ENCODE measurements at places on chromosomes 2 and 18.

GRCh38 chr18:10926621-10927161 lies 222.7 kb downstream of the PIEZO2 start:
- DNase-seq, result no peak

DNA sequence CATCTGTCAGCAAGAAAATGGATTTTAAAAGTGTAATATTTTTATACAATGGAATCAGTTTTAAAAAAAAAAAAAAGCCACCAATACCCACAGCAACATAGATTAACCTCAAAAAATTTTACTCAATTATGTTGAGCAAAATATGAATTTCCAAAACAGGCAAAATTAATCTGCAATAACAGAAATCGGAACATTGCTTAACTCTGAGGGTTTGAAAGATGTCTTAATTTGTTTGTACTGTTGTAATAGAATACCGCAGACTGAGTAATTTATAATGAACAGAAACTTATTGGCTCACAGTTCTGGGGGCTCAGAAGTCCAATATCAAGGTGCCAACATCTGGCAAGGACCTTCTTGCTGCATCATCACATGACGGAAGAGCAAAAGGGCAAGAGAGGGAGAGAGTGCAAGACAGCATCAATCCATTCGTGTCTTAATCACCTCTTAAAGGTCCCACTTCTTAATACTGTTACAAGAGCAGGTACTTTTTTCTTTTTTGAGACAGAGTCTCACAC lies 31.8 kb upstream of the TNFAIP6 start:
- DNase-seq, result no peak

DNA sequence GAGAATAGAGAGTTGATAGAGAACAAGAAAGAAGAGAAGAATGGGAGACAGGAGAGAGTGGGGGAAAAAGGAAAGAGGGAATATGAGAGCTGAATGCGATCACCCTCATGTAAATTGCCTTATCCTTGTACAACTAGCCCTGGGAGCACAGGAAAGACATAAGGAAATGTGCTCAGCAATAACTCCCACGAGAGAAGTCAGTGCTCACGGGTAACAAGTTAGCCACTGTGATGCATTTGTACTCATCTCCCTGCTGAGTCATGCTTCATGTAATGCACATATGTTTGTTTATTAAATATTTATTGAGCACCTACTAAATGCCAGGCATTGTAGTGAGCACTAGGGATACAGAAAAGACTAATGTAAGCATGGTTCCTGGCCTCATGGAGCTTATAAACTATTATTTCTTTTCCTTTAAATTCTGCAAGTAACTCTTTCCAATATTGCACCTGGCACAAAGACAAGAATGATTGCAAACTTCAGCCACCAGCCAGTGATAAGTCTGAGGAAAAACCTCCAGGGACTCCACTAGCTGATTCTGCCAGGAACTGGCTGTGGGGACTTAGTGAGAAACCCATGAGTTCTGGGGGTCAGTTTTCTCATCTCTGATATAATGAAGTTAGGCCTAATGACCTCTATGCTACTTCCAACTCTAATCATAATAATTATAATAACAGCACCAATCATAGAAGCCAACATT lies 124.1 kb downstream of the LNPK start:
- no peak for DNase-seq

DNA sequence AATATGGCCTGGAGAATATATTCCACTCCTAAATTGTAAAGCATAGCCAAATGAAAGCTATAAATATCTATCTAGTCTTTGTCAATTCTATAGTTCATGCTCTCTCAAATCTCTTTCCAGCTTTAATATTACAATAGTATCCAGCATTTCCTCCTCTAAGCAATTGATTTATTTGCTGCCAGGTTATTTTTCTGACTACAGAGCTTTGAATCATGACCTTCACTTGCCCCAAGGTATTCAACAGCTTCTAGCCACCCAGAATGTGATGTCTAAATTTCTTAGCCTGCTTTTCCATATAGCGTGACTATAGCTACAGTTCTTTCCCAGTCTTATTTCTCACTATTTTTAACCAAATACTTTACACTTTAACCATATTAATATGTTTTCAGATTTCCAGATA lies 1287.6 kb downstream of the LRP1B start:
- DNase-seq, result no peak

DNA sequence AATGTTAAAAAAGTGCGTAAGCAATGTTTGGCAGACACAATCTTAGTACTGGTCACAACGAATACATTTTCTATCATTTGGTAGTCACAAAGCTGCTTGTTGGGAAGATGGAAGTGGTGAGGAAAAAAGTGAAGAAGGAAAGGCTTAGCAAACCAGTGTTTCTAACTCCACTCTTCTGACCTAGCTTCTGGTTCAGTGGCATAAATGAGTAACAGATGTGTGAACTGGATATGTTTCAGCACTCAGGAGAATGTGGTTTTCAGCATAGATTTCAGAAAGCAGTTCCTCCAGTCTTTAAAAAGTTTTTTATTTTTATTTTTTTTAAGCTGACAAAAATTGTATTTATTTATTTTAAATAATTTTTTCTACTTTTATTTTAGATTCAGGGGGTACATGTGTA lies 357.1 kb downstream of the CPS1 start:
- DNase-seq, result no peak

- no peak for DNase-seq
These were observed 101.5 kb upstream of the DNER start for GRCh38 chr2:229815858-229816257.

DNA sequence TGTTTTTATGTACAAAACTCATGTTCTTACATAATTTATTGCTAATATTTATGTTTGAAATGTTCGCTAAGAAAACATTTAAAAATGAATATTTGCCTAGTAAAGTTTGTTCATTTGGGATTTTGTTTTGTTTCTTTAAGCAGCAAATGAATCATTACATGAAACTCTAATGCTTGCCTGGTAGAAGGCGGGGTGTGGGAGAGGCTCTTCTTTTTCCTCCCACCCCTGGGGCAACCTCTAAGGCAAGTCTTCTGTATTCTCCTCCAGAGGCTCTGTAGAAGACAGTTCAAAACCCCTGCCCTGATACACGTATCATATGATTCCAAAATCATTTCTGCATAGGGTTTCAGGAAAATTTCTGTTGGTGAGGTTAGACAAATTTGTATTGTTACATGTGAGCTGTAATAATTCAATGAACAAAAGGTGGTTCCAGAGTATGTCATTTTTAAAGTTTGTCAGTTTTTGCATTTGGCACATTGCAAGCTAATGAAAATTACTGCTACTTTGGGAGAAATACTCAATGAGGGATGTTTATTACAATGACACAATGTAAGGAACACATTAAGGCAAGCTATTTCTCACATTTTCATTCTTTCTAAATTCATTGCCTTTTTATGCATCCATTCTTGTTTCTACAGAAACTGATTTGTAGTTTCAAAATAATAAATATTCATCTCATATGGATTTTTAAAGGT lies 302.3 kb upstream of the UBE2E3 start:
- DNase-seq, result no peak

- no peak for DNase-seq
These were observed 19.9 kb downstream of the TRAPPC12 start for GRCh38 chr2:3399381-3399780.

- DNase-seq, result no peak
These were observed 348.7 kb downstream of the NR4A2 start for GRCh38 chr2:155983845-155984244.

- no peak for DNase-seq
These were observed 39.7 kb upstream of the PNPT1 start for GRCh38 chr2:55733335-55733734.

DNA sequence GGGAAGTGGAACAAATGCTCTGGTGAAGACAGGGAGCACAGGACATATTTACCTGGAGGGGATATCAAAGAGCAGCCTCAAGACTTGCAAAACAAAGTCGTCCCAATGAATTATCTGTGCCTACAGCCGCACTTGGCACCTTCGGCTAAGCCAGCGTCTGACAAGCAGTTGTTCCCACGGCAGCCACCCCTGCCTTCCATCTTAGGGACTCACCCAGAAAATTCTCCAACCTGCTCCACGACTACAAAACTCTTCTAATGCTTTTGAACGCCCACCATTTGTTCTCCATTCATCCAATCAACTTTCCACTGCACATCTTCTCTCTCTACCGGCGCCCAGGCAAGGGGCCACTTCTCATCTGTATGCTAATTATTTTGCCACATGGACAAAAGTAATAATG lies 7.0 kb downstream of the MYT1L start:
- DNase-seq, result no peak

GRCh38 chr2:12759248-12759647 lies 42.5 kb downstream of the TRIB2 start:
- DNase-seq, result no peak

- no peak for DNase-seq
These were observed 99.0 kb upstream of the SATB2 start for GRCh38 chr2:199556527-199557285.

DNA sequence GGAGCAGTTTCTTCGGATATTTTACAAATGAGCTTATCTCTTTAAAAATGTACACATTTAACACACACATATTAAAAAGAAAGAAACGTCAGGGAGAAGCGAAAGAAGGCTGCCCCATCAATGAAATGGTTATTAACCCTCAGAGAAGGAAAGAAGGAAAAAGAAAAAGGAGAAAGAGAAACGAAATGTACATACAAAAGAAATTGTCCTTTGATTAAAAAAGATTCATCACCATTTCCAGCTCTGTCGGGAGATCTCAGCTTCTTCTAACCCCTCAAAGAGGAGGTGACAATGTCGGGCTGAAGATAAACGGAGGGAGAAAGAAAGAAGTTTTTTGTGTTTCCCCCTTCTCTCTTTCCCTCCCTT lies 1.5 kb downstream of the IKZF2 start:
- DNase-seq, result no peak

GRCh38 chr2:63881205-63881604 lies 39.5 kb downstream of the UGP2 start:
- no peak for DNase-seq

- DNase-seq, result no peak
These were observed 94.6 kb upstream of the PPP1CB start for GRCh38 chr2:28656937-28657615.

DNA sequence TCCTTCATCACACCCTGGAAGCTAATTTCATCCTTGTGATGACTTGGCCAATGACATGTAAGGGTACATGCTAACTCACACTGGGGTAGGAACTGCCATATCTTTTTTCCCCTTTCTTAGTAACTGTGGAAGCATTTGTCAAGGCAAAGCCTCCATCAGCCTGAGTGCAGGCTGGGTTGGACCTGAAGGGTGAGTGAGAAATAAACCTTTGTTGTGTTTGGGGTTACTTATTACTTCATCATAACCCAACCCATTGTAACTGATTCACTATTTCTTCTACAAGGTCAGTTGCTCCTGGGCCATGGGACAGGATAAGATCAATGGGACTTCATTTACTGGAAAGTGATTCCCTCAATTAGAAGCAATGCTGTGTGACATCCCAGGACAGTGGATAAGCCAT lies 108.4 kb downstream of the COL6A3 start:
- no peak for DNase-seq

DNA sequence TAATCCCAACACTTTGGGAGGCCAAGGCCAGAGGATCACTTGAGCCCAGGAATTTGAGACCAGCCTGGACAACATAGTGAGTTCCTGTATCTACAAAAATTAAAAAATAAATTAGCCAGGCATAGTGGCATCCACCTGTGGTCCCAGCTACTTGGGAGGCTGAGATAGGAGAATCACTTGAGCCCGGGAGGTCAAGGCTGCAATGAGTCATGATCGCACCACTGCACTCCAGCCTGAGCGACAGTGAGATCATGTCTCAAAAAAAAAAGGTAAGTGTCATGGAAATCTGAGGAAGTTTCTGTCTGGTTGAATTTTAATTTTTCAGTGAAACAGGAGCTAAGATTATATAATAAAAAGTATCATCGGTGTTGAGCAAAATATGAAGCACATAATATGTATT lies 2.5 kb upstream of the C2orf15 start:
- DNase-seq, result no peak

DNA sequence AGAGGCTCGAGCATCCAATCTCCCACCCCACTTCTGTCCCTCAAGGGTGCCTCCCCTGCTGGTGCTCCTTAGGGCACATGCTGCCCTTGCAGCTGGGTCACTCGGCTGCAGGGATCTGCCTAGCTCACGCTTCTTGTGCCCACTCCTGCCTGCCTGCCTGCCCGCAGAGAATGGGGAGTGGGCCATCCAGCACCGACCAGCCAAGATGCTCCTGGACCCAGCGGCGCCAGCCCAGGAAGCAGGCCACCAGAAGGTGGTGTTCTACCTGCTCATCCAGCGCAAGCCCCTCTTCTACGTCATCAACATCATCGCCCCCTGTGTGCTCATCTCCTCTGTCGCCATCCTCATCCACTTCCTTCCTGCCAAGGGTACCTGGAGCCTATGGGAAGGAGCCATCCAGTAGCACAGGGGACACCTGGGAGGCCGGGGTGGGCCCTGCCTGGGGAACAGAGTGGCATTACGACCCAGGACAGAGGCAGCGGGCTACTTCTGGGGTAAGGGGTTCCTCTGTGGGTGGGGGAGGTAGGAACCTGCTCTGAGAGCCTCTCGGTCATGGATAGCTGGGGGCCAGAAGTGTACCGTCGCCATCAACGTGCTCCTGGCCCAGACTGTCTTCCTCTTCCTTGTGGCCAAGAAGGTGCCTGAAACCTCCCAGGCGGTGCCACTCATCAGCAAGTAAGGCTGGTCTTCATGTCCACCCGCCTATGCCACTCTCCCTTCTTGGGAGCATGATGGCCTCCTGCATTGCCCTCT lies 3.4 kb downstream of the CHRNG start:
- DNase-seq, result no peak

DNA sequence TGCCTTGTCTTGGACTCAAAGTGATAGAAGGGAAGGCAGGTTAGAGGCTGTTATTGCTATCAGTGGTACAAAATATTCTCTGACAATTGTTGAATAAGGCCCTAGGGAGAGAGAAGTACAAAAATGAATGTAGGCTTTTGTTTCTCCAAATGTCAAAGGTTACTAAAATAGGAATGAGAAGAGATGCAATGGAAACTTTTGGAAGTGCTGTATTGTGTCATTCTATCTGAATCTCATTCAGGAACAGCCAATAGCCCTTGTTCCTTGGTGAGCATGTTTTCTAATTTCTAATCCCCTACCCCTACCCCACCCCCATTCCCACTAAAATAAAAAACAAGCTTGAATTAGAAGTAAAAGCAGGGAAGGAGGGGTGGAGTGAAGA lies 166.4 kb downstream of the GPD2 start:
- DNase-seq, result no peak

DNA sequence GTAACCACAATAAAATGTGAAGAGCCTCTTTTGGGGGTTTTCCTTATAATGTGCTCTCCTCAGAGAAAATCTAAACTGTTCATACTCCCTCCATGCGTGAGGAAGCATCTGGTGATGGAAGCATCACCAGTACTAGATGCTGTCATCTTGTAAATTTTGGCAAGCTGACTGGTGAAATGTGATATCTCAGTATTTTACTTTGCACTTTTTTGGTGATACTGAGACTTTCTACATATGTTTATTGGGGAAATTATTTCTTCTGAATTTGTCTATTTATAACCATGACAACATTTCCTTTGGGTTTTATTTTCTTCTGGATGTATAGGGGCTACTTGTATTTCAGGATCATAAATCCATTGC lies 95.9 kb upstream of the DLGAP1 start:
- DNase-seq, result no peak

DNA sequence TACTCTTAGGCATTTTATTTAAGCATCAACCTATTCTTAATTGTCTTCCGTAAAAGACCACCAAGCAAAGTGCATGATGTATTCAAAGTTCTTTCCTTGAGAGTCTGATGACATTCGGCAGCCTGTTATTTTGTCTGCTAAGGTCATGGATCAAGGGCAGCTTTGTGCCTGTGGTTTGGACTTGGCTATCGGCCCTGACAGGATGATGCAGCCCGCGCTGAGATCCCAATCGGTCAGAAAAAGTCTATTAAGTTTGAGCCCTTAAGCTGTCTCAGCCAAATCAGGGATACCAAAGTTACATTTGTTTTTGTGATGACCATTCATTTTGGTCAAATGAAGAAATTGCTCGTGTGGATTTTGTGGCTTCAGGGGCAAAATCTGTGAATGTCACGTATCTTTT lies 718.9 kb upstream of the FANCL start:
- DNase-seq, result no peak
